ENCODE measurements at places on chromosomes 5 and 9.
A peak's percentile ranks its signal among the peaks of the same experiment; 100 is the strongest.

GRCh38 chr5:160330212-160330611 lies 17.8 kb upstream of the CCNJL start:
- DNase-seq: no peak

- DNase-seq: peak; percentile 44
Observed at GRCh38 chr5:76818844-76819831, at the start of gene F2RL1. Gene F2RL1, plus strand, starts transcription at chr5:76819030. Its CDS starts 153 bp downstream, at chr5:76819183.

DNA sequence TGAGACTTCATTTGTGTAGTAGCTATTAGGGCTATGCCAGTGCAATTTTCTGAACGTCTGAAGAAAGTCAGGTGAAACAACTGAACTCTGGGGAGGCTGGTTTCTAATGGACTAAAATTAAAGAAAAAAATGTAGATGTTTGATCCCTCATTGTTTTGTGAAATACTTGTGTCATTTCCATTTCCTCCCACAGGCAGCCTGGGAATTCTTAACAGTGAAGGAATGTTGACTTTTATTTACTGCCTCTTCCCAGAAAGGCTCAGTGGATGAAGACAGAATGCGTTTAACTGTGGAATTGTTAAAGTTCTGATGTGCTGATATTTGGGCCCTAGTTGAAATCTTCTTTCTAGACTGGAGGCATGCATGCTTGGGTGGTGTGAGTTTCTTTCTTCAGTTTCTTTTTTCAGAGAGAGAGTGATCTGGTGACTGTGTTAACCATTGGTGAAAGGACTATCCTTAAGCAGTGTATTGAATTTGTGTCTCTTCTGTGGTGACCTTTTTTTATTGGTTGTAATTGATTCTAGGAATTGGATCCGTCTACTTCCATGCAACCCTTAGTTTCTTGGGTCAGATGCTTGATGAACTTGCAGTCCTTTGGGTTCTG lies 15.5 kb downstream of the ACER2 start:
- DNase-seq: no peak

- DNase-seq: no peak
Observed at GRCh38 chr9:87725356-87725899, 491 bp upstream of the CTSL start.

DNA sequence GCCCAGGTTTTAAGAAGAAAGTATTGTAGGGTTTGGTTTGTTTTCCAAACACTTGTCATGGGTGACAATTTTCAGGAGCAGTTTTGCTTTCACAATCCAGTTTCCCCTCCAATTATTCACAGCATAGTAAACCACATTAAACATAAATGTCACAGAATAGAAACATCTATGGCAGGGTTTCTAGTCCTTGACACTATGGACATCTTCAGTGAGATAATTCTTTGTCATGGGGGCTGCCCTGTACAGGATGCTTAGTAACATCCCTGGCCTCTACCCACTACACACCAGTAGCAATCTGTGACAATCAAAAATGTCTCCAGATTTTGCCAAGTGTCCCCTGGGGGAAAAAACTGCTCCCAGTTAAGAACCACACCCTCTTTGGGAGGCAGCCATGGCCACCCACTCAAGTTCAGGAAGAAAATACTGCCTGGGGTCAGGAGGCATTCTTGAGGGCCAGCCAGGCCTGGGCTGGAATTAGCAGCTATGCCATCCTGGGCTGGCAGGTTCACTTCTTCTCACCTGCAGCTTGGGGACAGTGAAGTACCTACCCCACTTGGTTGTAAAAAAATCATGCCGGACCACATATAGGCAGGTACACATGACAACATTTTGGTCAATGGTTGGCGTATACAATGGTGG lies 116.3 kb downstream of the HSD17B3 start:
- no peak for DNase-seq

- DNase-seq: no peak
Observed at GRCh38 chr9:38318759-38319495, 73.6 kb upstream of the ALDH1B1 start.

GRCh38 chr5:42951293-42951840 lies 88.8 kb downstream of the ANXA2R start:
- DNase-seq: peak; percentile 75

DNA sequence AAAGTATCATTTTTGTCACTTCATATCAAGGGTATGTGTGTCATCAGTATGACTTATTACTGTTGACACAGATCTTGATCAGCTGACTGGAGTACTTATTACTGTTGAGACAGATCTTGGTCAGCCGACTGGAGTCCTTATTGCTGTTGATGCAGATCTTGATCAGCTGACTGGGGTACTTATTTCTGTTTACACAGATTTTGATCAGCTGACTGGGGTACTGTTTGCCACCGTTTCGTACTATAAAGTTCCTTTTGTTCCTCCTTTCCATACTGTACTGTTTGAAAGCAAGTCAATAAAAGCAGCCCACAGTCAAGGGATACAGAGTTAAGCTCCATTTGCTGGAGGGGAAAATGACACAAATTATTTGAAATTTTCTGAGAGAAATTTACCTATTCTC lies 347.3 kb downstream of the CDH12 start:
- DNase-seq: no peak

GRCh38 chr5:96808868-96809558 lies 1.3 kb upstream of the ERAP1 start:
- DNase-seq: no peak

DNA sequence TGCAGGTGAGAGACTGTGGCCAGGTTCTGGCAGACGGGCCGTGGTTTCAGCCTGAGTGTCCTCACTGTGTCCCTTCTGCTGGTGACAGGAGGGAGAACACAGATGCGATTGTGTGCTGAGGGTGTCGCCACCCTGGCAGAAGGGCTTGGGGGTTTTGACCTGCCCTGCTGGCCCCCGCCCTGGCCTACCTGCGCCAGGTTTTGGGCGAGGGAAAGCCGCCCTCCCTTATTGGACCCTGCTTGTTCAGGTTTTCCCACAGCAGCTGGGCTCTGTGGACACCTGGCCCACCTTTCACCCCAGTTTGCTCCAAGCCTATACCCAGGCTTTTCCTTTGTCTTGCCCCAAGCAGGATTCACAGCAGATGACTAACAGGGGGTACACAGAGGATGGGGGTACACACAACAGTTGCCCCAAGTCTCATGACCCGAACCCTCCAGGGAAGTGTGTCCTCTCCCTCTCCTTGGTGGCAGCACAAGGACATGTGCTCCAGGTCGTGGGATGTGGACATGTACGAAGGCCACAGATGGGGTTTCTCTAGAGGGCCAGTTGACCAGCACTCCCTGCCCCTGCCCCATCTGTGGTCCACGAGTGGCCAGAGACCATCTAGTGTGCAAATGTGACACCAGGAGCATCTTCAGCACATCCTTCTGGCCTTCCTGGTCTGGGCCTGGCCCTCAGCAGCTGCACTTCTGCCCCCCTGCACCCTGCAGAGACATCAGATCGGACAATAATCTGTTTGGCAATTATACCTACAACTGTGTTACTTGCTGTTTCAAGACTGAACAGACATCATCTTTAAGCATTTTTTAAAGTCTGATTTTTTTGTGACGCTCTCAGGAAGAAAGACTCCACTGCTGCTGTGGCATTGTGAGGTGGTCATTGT lies 265.8 kb upstream of the IRX4 start:
- no peak for DNase-seq

GRCh38 chr5:9922719-9923118 lies 292.6 kb upstream of the TAS2R1 start:
- DNase-seq: no peak

- DNase-seq: no peak
Observed at GRCh38 chr5:54480296-54480695, 24.8 kb downstream of the HSPB3 start.

GRCh38 chr5:74370168-74370567 lies 270.4 kb downstream of the ENC1 start:
- no peak for DNase-seq

DNA sequence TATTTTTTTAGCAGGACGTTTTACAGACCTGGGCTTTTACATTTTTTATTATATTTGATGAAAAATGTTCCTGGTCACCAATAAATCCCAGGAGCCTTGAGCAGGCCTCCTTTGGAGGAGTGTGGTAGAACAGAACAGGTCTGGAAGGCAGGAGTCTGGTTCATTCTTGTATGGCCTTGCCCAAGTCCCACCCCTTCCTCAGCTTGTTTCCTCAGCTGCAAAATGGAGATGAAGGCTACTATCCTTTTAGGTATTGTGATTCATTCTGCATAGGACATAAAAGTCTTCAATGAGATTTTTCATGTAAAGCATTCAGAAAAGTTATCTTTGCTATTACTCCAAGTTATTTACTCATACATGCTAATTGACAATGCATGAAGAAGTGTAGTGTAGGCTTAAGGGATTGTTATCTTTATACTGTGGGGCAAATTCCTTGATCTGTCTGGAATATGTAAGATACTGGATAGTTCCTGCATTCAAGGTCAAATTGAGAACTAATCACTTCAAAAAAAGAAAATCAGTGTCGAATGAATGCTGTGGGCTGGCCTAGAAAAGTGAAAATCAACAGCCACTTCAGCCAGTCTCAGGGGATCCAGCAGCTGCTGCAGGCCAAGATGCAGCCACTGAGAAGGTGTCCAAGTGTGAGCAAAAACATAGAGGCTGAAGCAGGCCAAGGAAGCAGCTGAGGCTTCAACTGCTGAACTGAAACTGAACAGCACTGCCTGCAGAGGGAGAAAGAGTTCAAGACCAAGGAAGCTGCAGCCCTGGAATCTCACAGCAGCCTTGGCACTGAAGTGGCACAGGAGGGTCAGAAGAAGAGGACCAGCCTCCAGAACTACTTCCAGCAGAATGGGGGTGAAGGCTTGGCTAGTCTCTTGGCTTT lies 15.5 kb upstream of the SLC36A3 start:
- DNase-seq: no peak

DNA sequence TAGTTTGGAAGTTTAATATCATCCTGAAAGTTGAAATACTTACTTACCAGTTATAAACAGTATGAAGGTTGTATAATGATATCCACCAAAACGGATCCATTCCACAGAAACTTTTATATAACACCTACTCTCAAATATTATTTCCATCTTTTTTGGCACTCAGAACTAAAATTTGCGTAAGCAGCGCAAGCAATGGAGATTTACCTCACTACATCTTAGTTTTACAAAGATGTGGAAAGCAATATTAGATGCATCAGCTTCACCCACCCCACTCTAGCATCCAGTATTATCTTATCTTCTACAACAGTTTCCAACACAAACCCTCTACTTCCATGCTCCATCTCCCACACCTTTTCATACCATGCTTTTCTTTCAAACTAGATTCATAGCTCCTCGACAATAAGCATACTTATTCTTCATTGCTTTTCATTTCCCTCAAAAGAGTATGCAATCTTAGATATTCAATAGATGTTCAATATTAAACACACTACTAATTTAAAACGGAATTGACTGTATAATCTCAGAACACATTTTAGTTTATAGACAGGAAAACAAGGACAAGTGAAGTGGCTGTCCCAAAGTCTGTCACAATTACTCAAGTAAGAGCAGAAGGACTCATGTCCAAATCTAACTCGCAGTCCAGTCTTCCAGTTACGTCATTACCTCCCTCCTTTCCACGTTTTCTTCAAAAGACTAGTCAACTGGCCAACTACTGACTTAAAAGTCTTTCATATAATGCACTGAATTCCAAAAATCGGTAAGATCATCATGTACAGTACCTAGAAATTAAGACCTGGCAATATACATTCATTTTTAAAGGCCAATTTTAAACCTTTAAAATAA lies 2.2 kb downstream of the PPP2CA start:
- no peak for DNase-seq

- no peak for DNase-seq
Observed at GRCh38 chr5:140568443-140569063, 3.9 kb downstream of the SLC35A4 start.

DNA sequence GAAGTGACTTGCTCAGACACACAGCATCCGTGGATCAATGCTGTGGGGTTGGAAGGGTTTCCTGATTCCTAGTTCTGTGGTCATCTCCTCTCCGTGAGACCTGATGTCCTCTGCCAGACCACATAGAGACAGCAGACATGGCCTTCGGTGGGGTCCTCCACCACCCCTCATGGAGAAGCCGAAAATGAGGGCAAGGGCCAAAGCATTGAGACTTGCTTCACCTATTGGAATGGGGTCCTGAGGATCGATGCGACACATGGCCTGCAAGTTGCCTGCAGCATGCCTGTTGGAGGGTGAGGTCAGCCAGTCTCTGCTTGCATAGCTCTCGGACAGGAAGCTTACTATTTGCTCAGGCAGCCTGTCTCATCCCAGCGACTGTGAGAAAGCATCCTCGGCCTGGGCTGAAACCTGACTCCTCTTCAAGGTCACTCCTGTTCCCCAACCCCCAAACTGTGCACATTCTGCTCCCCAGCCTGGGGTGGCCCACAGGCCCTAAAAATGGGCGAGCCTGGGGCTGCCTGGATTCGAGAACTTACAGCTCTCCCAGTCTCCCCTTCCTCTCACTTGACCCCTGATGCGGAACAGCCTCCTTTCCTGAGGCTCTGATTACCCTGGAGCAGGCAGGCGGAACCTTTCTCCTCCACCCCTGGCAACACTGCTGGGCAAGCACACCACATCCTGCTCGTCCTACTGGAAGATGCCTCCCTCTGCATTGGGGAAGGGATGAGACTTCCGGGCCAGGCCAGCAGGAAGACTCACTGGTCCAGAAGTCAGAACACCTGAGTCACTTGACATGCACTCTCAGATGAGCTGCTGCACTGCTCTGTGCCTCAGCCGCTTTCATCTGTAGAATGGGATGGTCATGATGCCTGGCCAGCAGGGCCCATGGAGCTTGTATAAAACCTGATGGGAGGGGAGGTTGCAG lies 186.9 kb downstream of the RGS3 start:
- no peak for DNase-seq

DNA sequence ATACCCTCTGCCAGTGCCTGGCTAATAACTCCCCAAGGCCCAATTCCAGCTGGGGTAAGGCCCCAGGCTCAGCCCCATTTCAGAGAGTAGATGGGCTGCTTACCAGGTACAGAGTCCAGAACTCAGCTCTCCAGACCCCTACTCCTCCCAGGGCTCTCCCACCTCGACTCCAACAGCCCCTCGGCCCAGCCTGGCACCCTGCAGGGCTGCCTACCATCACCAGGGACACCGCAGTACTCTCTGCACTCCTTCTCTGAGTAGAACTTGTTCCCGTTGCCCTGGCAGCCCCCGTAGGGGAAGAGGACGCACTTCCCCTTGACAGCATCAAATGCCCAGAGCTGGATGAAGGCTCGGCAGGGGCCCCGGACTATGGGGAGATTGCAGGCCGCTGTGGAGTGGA lies 17.4 kb downstream of the AMBP start:
- DNase-seq: no peak

- DNase-seq: peak; percentile 1
Observed at GRCh38 chr5:56951126-56951945, 587 bp downstream of the MIER3 start.

GRCh38 chr5:52283221-52283620 lies 504.5 kb upstream of the ITGA1 start:
- no peak for DNase-seq

DNA sequence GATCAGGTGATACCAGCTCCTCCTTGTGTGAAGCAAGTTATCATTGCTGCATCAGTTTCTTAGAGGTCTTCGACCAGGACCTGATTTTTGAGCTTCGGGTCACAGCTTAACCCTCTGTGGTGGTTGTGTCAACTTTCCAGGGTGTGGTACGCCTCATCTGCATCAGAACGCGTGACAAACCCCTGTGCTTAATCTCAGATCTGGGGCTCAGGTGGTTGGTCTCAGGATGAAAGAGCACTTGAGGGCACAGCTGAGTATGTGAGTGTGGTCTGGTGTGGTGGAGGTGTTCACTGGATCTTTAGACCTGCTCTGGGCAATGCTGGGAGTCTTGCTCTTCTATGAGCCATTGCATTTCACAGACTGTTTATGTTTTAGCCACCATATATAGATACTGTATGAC lies 64.1 kb downstream of the OSTF1 start:
- DNase-seq: no peak
